NCI-H748 treated with DMSO at 0.1 percent for 48 hours (cell line): ENCODE measurements at places on chromosomes 4 and X.

DNA sequence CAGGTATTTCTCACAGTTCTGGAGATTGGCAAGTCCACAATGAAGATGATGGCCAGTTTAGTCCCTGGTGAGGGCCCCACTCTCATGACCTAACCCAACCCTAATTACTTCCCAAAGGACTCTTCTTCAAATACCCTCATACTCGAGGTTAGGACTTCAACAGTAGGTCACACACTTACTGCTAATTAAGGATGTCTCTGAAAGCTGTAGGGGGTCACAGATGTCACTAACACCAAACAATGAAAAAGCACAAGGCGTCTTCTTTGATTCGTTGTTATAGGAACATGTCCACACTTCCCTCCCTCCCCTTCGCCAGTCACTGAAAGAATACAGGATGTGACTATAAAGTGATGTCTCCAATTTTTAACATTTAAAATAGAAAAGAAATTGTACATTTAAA is 309.7 kb downstream of the PACRGL start:
- no peak for DNase-seq

GRCh38 chrX:109312757-109313156 is 169.1 kb downstream of the GUCY2F start:
- no peak for DNase-seq

DNA sequence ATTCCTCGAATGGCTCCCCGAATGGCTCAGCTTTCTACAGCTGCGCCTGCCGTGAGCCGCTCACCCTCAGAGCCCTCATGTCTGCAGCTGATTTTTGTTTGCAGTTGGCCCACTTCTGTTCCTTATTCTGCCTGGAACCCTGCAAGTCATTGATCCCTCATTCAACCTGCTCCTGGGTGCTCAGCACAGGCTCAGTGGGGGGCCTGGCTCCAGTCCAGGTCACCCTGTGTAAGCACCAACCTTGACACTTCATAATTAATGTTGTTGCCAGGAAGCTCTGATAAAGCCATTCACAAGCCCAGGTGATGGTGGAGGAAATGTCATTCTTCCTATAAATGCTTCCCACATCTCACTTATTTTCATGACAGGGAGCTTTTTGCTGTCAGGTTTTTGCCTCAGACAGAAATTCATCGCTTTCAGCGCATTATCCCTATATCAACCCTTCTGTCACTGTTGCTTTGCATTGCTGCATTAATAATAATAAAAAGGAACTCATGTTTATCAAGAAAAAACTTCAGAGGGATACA is 85.7 kb downstream of the F11 start:
- no peak for DNase-seq

DNA sequence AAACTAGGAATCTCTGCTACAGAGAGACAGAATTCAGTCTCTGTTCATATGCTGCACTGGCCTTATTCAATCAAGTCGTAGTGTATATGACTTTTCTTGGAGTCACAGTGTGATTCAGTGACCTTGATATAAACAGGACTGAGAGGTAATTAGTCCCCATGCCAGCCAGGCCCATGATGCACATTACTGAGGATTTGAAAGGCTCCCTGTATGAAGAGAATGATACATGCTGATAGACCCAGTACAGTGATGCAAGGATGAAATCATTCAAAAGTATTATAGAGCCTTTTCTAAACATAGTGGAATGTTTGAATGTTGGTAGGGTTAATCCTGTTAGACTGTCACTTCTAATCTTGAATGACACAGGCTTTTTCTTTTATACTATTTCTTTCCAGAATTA is 34.1 kb downstream of the ANXA3 start:
- no peak for DNase-seq

DNA sequence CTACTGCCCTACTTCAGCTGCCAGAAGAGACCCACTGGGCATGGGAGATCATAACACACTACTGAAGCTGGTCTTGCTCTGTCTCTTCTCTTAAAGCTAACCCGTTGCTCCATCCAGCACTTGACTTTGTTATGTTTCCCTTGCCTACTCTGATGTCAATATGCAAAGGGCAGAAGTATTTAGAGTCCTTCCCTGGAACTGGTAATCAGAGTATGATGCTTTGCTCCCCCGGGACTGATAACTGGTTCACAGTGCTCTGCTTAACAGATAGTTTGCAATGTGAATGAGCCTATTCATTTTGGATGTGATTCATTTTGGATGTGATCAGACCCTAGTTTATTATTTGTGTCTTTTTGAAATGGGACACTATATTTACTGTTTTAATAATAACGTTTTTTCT is 12.3 kb upstream of the UCP1 start:
- no peak for DNase-seq

DNA sequence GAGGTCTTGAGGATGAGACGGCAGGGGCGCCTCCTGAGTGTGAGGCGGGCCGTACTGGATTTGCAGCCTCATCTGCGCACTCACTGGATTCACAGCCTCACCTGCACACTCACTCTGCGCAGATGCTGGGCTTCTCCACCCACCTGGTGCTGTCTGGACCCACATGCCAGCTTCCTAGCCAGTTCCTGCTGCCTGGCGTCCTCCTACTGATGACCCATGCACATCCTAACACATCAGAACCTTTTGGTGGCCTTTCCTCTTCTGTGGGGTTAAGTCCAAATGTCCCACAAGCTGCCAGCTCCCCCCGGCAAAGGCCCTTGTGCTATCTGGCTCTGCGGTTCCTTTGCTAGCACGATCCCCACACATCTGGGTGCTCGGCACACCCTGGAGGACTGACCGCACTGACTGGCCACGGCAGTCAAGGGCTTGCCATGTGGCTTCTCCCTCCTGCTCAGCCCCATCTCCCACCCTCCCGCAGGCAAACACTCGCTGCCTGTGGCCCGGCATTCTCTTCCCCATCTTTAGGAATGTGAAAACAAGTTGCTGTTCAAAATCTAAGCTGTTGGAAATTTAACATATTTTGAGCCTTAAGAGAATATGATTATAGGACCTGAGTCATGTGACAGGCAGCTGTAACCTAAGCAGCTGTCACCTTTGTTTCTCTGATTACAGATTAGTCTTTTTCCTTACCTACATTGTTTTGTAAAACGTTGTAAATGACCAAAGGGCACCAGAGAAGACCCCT is 39.4 kb upstream of the AFAP1 start:
- no peak for DNase-seq

DNA sequence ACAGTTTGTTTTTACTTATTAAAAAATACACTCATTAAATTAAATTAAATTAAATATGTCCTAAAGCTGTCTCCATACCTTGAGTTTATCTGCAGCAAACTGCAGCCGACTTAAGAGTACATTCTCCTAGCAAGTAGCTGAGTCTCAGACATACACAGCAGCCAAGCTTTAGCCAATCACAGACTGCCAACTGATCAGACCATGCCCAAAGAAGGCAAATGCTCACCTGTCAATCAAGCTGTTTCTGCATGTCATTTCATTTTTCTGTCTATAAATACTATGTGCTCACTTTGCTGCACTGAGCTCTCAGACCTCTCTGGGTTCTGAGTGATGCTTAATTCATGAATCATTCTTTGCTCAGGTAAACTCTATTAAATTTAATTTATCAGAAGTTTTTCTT is 280.9 kb upstream of the EPHA5 start:
- DNase-seq = no peak

DNA sequence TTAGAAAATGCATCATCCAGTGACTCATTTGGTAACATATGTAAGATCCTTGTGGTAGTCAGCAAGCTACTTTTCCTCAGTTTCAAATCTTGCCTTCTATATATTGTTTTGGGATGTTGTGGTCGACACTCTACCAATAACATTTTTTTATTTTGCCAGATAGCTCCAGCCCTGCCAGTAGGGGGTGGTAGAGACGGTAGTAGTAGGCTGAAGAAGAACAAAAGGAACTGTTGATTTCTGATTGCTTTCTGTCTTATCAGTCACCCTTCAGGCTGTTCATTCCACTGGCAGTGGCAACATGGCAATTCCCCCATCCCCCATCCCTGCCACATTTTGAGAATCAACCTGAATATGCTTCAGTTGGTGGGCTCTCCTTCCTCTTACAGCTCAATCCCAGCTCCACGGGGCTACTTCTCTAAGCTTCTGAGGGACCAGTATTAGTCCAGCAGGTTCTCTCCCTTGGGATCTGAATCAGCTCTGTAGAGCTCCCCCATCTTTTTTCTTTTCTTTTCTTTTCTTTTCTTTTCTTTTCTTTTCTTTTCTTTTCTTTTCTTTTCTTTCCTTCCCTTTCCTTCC is 171.5 kb upstream of the VEGFC start:
- no peak for DNase-seq

DNA sequence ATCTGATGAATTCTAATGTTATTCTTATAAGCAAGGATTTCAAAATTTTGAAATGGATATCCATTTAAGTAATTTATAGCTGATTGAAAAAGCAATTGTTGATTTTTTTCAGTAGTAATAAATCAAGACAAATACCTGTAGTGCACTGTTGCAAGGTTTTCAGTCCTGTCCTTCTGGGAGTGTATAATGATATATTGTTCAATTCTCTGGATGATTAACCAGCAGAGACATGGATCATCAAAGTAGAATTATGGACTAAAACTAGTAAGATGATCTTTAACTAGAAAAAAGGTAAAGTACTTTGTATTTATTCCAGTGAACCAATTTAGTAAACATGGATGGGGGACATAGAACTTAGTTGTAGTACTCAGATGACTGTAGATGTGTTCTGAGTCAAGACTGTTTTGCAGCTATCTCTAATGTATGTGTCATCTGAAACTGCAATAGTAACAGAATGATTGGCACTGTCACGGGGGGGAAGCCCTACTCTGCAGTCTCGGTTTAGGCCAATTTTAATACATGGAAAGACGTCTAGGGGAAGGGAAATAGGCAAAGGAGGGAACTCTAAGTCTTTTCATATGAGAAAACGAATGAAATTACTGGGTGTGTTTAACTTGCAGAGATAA is 121.9 kb downstream of the GLRA3 start:
- no peak for DNase-seq

GRCh38 chr4:125736057-125736456 is 421.3 kb downstream of the FAT4 start:
- DNase-seq = no peak

GRCh38 chr4:21139327-21139726 is 439.1 kb downstream of the PACRGL start:
- DNase-seq = no peak

- no peak for DNase-seq
These were observed 169.8 kb upstream of the BCOR start for GRCh38 chrX:40267334-40268187.

DNA sequence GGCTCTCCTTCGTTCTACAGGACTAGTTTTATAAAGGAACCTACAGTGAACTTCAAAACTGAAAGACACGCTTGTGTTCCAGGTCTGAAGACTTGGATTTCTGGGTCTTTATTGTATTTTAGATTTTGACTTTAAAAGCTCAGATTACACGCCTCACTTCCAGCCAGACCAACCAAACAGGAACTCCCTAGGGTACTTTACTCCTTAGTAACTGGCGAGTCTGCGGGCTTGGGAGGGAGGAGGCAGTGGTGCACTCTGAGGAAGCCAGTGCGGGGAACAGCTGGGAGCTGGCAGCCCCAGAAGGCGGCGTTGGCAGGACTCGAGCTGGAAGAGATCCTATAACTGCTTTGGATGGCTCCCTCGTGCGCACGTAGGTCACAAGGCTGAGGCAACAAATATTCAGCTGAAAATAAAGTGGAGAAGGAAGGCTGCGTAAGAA is 391 bp upstream of the PHKA1 start:
- DNase-seq = no peak

- no peak for DNase-seq
These were observed 96.2 kb upstream of the GPRIN3 start for GRCh38 chr4:89403826-89404225.

DNA sequence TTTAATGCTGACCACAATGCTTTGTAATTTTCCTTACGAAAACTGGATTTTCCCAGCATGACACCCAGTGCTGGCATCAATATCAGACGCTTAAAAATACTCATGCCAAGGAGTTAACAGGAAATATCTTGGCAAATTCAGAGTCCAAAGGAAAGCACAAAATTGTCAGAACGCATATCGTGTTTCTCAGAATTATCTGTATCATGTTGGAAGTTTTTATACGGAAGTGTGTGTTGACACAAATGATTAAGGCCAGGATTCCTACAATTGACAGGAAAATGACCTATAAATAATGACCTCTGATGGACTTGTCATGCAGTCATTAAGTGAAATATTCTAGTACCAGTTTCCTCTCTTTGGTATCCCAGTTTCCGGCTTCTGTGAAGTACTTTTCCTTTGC is 132.1 kb upstream of the TLL1 start:
- no peak for DNase-seq

GRCh38 chrX:83416273-83416672 is 91.8 kb upstream of the POU3F4 start:
- DNase-seq = no peak

- no peak for DNase-seq
These were observed 9.2 kb downstream of the LRRC66 start for GRCh38 chr4:52010986-52011385.

DNA sequence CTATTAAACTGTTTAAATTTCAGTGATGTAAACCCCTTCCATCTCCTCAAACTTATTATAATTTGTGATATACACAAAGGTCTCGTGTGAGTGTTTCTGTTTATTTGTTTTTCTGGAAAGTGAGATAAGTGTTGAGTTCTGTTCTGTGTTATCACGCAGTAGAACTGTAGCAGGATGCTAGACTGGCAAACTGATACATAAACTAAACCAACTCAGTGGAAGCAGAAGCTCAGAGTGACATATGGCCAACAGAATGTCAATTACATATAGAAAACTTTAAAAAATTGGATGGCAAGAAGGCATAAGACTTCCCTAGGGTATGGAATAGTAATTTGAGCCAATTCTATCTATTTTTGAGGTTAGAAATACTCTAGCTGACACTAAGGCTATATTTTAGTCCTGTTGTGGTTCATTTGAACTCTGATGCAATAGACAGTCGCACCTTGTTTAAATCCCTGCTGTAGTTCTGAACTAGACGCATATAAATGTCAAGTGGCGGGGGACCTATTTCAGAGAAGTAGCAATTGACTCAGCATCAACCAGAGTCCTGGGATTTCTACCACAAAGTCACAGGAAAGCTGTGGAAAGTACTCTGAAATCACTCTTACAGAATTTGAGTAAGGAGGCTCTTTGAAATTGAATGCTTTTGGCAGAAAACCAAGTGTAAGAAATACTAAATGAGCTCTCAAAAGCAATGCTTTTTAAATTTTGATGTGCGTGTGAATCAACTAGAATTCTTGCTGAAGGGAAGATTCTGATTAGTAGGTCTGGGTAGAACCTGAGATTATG is 294.4 kb downstream of the INPP4B start:
- no peak for DNase-seq

- DNase-seq = peak; percentile 73
These were observed 2183.9 kb upstream of the TENM3 start for GRCh38 chr4:180059216-180059881.

DNA sequence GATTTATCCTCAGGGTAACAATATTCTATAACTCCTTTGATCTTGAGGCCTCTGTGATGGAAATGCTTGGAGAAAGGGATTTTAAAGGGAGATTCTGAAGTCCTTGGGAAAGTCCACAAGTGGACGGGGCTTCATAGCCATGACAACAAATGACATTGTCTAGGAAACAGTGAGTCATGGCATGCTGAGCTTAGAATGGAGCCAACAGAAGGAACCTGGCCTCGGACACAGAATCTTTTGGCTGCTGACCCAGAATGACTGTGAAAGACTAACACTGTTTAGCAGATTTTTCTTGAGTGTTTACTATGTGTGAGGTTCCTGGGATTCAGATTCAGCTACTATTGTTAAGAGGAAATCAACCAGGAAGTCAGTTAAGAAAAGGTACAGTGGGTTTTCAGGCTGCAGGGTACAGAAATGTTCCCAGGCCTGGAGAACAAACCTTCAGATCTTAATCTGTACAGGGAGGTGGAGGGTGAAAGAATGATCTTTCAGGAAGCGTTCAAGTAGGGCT is 18.1 kb upstream of the CXCL2 start:
- no peak for DNase-seq
